NCI-H1436 (cell line): ENCODE measurements at places on chromosomes 12 and 14.
A peak's percentile ranks its signal among the peaks of the same experiment; 100 is the strongest.

- no peak for DNase-seq
Measured at GRCh38 chr14:70907996-70908934, 1.0 kb downstream of the PCNX1 start.

- peak; percentile 42 for DNase-seq
Measured at GRCh38 chr14:94748667-94749347, 21.1 kb downstream of the GSC start.

GRCh38 chr12:1630133-1630826, 1.2 kb downstream of the WNT5B start:
- DNase-seq, result peak; percentile 26

DNA sequence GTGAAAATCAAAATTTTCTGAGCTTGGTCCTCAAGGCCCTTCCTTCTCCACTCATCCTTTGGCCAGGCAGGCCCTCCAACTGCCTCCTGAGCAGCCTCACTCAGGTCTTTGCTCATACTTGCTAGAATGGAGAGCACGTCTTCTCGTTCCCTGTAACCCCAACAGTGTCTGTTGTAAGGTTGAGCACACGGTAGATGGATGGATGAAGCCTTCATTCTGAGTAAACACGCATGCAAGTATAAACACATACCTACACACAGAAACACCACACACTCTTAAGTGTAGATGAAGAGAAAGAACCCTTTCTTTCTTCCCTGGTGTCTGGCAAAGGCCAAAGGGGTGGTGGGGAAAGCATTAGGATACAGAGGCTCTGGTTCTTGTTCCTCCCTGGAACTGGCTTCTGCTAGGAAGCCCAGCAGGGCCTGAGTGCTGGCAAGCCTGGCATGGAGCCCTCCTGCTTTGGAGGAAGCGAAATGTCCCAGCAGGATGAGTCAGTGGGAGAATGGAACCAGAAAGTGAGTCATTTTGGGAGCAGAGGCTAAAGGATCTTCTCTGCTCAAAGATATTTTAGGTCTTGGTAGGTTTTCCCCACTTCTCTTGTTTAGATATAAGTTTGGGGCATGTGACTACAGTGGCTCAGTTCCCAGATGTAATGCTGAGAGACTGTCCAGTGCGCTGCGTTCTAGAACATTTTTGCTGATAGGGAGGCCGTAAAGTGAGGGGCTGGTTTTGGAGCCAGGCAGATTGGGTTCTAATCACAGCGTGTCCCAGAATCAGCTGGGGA, 127.4 kb downstream of the CACNA1C start:
- DNase-seq, result no peak

DNA sequence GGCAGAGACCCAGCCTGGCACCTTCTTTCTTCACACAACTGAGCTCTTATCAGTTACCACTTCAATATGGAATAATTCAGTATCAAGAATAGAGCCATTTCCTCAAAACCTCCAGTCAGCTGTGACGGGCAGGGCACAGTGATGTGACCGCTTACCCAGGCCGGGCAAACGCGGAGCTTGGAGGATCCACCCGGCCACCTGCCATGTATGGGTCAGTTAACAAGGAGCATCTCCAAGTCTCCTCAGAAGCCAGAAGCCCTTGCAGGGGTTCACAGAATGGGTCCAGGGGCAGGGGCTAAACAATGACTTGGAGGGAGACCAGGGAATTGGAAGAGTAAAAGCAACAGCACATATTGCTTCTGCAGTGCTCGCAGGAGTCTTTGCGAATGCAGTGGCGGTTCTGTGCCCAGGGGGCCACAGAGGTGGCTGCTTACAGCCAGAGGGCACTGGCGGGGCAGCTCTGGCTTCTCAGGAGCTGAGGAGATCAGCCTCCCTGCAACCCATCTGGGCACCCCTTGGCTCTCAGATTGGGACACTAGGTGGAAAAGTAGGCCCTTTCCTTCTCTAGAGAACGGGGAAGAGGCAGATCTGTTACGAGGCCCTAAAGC, 162.3 kb downstream of the CALM1 start:
- DNase-seq, result no peak
